ENCODE measurements at places on chromosomes 2 and 18. TPM values are rescaled to one million over a fixed set of nuclear protein-coding genes. Genes with fewer than 3 reads are reported as not detected.
A peak's percentile ranks its signal among the peaks of the same experiment; 100 is the strongest.

GALNT3 gene
- total RNA-seq = 60.3 TPM

SERPINB11 gene
- not detected for total RNA-seq

FEV gene
- not detected for total RNA-seq

CYTIP gene
- total RNA-seq = 0.94 TPM

GATA6 gene
- total RNA-seq = 0.35 TPM

NEU2 gene
- total RNA-seq = not detected

HOXD9 gene
- 2.4 TPM for total RNA-seq

DRC1 gene
- 0.25 TPM for total RNA-seq

SCN1A gene
- total RNA-seq = not detected

MC4R gene
- not detected for total RNA-seq

RHOB gene
- 466 TPM for total RNA-seq

RAX gene
- total RNA-seq = not detected

CFC1 gene
- total RNA-seq = not detected

DNA sequence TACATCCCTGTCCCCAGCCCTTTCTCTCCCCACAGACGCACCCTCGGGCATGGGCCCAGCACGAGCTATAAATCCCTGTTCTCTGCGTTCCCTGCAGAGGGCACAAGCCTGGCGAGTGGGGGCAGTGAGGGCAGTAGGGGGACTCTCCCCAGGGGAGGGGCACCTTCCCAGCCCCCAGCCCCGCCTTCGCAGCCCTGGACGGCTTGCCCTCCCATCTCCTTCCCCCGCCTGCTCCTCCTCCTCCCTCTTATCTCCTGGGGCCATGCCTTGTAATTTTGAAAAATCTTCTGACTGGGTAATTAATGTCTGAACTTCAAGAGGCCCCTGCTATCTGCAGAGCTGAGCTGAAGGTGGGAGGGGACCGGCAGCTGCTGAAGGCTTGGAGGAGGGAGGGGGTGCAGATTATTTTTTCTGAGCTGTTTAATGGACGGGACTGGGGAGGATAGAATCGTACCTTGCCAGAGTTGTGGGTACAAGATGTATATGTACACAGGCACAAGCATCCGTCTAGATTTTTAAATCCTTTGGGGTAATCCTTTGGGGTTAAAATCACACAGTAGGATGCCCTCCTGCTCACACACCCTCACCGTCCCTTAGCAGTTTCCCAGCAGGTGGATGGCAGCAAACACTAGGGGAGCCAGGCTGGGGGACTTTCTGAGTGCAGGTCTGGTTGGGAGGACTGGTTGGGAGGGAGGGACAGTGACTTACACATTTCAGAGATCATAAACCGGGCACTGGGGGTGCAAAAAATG is 121.9 kb downstream of the SMAD7 start:
- DNase-seq = no peak

DNA sequence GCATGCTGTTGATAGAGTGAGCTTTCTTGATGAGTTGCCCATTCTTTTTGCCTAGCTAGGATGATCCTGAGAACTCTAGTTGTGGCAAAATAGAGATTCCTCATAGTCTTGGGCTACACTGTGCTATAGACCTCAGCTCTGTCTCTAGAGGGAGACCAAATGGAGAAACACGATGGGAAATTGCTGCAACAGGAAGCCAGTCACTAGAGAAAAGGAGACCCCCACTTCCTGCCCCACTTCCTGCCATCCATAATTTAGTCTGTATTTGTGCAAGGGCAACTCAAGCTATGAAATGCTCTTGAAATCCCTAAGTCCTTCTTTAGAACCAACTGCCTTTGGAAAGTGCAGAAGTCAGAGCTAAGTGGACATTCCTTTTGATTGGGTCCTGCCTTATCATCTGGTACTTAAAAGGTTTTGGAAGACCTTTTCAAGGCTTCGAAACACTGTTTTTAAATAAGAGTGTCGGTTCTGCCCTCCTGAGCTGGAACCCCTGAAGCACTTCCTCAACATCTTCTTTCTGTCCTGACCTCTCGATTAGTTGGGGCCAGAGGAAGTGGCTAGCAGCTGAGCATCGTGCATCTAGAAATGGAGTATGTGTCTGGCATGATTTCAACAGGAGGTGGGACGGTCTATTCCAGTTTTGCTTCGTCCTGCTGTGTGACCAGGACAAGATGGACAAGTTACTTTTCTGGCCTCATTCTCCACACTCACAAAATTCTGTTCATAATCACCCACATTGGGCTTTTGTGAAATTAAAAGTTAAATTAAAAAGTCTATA is 8.6 kb upstream of the KCNE4 start:
- no peak for DNase-seq

GRCh38 chr18:48615566-48616401 is 77.0 kb downstream of the CTIF start:
- no peak for DNase-seq

GRCh38 chr2:133086176-133086575 is 416.2 kb upstream of the LYPD1 start:
- DNase-seq = no peak

- DNase-seq = no peak
Observed at GRCh38 chr2:126662621-126663020, 6.7 kb downstream of the GYPC start.

- DNase-seq = no peak
Observed at GRCh38 chr18:28718696-28719095, 541.8 kb upstream of the CDH2 start.

- no peak for DNase-seq
Observed at GRCh38 chr2:225788571-225789094, 389.1 kb downstream of the NYAP2 start.

- DNase-seq = peak; percentile 74
Observed at GRCh38 chr2:135742325-135742757, 686 bp downstream of the UBXN4 start.

GRCh38 chr2:144516411-144516980 is 3.4 kb downstream of the ZEB2 start:
- DNase-seq = no peak

DNA sequence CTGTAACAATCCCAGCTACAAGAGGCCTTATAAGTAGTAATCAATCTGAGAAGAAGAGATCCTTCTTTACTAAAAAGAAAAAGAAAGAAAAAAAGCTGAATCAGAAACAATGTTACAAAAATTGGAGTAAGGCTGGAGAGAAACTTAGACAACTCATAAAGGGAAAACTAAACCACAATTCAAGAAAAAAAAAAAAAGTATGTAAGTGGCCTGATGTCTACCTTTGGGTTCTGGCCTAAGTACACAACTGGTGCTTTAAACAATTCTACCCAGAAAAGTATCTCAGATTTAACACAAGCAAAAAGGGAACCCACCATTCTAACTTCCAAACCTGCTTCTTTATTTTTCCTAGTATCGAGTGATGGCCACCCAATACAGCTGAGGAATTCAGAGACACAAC is 45.3 kb downstream of the ZNF521 start:
- DNase-seq = no peak

- DNase-seq = no peak
Observed at GRCh38 chr18:13161276-13161899, 57.2 kb upstream of the LDLRAD4 start.

GRCh38 chr18:13934676-13935075 is 19.3 kb upstream of the MC2R start:
- no peak for DNase-seq

DNA sequence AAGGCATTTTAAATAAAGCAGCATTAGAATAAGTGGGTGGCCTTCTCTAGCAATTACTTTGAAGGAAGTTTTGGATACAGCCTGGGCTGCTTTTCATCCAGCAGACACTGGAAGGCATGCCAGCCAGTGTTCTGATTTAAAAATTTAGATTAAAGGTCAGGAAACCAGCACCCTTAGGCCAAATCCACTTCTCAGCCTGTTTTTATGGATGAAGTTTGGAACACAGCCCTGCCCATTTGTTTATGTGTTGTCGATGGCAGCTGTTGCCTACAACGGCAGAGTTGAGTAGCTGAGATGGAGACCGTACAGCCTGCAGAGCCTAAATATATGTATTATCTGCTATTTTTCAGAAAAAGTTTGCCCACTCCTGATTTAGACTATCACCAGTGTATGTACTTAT is 313.6 kb upstream of the ACVR2A start:
- DNase-seq = no peak

GRCh38 chr18:48937869-48938750 is 12.7 kb downstream of the SMAD7 start:
- DNase-seq = no peak

DNA sequence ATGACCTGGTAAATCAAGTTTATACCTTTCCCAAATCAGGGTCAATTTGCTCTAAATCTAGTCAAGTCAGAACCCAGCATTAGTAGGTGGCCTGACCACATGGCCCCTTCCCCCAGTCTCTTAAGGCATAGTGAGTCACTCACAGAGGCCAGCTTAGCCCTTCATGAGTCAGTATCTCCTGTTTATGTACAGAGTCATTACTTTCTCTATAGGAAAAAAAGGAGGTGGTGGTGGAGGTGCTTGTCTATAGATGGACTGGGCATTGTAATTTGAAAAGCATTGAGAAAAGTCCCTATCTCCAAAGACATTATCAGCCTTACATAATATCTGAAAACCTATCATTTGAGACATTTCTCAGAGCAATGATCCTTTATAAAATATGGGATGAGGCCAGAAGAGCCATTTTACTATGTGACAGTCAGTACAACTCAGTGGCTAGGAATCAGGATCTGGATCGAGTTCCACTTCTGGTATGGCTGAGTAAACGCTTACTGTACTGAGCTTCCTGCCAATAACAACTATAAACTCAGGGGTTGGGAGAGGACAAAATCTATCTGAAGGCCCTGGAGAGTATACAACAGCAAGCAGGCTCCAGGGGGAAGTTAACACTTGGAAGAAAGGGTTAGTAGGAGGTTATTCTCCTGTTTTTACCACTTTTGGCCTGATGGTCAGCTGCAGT is 22.5 kb upstream of the SIGLEC15 start:
- DNase-seq = peak; percentile 97

GRCh38 chr2:119178776-119179175 is 20.2 kb upstream of the C1QL2 start:
- DNase-seq = no peak

DNA sequence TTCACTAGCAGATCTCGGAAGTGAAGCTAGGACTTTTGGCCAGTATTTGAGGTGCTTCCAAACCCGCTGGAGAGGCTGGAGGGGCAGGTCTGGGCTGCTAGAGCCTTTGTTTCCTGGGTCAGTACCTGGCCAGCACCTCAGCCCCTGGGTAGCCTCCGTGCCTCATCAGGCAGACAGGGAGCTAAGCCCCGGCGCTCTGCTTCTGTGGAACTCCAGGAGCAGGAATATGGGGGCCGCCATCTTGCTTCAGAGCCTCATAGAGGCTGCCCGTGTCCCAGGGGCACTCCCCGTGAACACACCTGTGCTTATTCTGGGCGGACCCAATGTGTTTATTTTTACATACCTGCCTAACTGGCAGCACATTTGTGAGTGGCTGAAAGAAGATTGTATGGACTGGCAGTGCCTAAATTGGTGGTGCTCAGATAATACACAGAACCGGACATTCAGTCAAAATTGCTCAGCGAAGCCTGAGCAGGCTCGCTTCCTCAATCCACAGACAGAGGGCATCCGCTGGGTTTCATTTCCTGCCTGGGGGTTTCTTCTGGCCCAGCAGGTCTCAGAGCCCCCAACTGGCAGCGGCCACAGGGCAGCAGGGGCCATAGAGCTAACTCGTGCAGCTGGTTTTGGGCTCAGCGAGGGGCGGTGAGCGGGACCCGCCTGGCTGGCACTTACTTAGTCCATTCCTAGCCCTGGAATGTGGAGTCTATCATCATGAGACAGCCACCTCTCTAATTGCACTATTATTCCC is 176.8 kb upstream of the ALKAL2 start:
- DNase-seq = no peak

DNA sequence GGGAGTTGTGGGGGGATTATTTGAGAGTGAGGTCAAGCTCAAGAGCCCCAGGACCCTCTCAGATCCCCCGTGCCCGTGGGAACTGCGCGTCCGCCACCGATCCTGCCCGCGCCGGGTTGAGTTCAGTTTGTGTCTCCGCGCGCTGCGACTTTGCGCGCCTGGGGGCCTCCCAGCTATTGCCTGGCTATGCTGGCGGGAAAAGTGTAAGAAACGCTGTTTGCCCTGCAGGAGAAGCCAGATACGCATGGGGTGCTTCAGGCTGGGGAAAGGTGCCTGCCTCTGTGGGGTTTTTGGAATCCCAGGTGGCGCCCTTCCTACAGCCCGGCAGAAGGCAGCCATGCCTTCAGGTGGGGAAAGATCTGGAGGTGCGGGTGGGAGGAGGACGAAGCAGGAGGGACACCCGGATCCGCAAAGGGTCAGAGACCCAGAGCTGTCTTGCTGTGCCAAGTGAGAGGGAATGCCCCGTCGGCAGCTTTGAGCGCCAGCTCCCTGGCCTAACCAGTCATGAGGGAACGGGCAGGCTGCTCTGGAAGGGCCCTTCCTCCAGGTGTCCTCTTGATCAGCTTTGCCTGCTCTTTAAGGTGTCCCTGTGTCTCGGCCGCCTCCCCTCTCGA is 22.5 kb downstream of the TEX44 start:
- DNase-seq = no peak

GRCh38 chr2:53740170-53740569 is 27.4 kb upstream of the CHAC2 start:
- peak; percentile 52 for DNase-seq

DNA sequence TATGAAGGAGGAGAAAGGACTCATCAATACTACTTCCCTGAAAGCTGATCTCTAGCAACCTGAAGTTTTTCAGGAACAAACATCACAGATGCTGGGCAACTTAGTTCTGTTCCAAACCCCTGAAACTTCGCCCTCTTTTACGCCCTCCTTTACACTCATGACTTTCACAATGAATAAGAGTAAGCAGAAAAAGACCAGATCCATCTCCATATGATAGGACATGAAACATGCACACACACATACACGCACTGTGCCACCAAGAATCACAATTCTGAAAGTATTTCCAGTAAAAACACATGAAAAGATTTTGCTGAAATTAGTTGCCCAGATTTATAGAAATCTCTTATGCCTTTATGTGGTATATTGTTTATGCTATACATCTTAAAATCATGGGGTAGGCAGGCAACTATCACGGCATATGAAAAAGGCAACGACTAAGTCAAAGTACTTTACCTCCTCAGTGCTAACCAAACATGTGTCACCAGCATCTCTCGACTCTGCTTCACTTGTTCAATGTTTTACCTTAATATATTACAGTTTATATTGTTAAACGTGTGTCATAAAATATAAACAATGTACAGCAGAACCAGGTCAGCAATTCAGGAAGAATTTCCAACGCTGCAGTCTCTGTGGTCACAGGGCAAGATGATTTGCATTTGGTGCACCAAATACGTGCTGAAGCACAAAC is 47.8 kb downstream of the NHEJ1 start:
- no peak for DNase-seq

DNA sequence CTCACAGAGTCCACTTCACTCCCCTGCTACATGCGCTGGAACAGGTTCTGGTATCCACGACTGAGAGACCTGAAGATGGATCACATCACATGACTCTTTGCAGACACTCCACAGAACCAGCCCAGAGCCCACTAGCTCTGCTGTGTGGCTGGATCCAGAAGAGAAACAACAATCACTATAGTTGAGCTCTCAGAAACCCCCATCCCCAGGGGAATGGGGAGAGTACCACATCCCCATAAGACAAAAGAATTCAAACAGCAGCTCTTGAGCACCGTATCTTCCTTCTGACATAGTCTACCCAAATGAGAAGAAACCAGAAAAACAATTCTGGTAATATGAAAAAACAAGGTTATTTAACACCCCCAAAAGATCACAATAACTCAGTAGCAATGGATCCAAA is 76.4 kb downstream of the ZSWIM2 start:
- no peak for DNase-seq

All from renal cortical epithelial cell (primary cell).